HEK293T (cell line): ENCODE measurements at places on chromosomes 5 and 9.

- no peak for DNase-seq
Observed at GRCh38 chr5:33102551-33102950, 338.2 kb upstream of the TARS1 start.

DNA sequence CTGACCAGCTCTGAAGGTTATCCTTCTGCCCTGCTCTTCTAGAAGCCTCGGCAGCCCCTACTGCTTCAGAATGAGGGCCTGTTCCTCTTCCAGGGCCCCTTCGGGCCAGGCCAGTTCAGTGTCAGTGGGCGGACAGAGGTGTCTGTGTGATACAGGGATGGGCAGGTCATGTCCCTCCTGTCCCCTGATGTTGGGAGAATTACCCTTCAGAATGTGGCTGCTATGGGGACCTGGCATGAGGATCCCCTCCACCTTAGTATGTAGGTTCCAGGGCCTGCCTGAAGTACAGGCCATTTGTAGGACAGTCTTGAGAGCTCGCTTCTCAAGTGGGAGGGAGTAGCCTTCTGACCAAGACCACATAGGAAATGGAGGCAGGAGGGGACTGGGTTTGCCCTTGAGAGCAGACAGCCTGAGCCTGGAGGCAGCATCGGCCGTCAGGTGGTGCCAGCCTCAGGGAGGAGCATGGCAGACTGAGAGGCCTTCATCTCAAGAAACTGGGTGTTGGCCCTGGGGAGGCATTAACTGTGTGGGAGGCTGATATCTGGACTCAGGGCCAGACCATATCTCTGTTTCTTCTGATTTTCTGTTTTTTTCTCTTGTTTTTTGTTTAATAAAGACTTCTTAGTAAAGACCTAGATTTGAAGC lies 32.0 kb downstream of the ANGPTL2 start:
- no peak for DNase-seq

GRCh38 chr5:143870871-143871632 lies 59.1 kb downstream of the HMHB1 start:
- DNase-seq, result no peak

DNA sequence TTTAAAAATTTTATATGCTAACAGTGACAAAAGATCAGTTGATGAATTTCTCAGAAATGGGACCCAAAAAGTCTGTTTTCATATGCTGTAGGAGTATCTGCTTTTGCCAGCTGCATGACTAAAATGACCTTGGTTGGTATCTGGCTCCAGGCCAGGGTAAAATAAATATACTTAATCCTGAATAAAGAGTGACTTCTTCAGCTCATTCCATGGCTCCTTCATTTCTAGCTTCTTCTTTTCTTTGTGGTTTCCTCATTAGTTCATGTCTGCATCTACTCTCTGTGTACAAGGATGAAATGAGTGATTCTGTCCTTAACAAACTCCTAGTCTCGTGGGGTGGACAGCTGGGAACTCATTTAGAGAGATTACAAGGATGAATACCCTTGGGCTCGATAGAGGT lies 36.0 kb downstream of the RCL1 start:
- no peak for DNase-seq

GRCh38 chr5:149638136-149638535 lies 56.8 kb downstream of the ARHGEF37 start:
- DNase-seq, result no peak

DNA sequence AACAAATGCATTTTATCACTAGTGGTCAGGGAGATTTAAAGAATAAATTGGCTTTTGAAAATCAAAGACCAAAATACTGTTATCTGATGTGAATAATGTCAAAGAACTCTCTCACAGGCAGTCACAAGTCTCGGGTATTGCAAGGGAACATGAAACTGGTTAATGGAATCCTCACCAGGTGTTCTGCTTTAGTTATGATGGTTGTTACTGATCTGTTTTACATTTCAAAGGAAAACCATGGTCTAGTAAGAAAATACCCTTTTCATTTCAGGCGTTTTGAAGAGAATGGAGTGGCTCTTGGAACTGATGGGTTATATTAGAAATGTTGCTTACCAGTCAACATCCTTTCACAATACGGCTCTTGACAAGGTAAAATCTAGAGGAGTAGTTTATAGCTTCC lies 43.4 kb downstream of the HACD4 start:
- no peak for DNase-seq

GRCh38 chr9:131060900-131061630 lies 35.3 kb upstream of the AIF1L start:
- no peak for DNase-seq

DNA sequence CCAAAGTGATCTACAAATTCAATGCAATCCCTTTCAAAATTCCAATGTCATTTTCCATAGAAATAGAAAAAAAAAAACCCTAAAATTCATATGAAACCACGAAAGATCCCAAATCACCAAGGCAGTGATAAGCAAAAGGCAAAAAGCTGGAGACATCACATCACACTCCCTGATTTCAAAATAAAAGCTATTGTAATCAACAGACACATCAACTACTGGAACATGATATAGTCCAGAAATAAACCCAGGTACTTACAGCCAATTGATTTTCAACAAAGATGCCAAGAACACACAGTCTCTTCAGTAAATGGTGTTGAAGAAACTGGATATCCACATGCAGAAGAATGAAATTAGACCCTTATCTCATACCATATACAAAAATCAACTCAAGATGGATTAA lies 224.0 kb downstream of the WDR70 start:
- DNase-seq, result no peak

- DNase-seq, result peak; percentile 58
Observed at GRCh38 chr9:92501671-92502393, 19.5 kb upstream of the ASPN start.

- no peak for DNase-seq
Observed at GRCh38 chr5:132253008-132253441, 4.5 kb upstream of the PDLIM4 start.

GRCh38 chr5:126693806-126694205 lies 83.1 kb upstream of the LMNB1 start:
- no peak for DNase-seq

GRCh38 chr9:111056538-111056937 lies 18.3 kb upstream of the LPAR1 start:
- DNase-seq, result no peak

GRCh38 chr9:123997665-123998277 lies 13.8 kb upstream of the LHX2 start:
- DNase-seq, result no peak

DNA sequence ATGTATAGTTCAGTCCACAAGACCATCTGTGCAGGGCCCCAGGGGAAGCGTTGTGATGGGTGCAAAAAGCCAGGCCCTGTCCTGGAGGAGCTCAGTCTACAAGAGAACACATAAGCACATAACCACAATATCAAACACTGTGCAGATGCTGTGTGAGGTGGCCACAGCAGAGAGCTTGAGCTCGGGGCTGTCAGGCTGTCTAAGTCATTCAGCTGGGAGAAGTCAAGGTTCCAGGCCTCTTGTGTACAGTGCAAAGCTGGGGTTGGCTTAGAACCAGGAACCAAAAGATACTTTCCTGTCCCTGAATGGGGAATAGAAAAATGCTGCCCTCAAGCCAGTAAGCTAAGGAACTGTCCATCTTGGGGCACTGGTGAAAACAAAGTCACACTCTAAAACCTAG lies 75.0 kb downstream of the PRDM6 start:
- no peak for DNase-seq

GRCh38 chr9:96553070-96553469 lies 66.6 kb downstream of the CDC14B start:
- no peak for DNase-seq

GRCh38 chr5:100448111-100448528 lies 87.1 kb upstream of the FAM174A start:
- no peak for DNase-seq

- DNase-seq, result no peak
Observed at GRCh38 chr5:144202072-144202471, 31.4 kb downstream of the KCTD16 start.

- DNase-seq, result no peak
Observed at GRCh38 chr5:99076723-99077640, 148.2 kb upstream of the CHD1 start.

- no peak for DNase-seq
Observed at GRCh38 chr9:16312116-16312515, 558.4 kb downstream of the BNC2 start.

DNA sequence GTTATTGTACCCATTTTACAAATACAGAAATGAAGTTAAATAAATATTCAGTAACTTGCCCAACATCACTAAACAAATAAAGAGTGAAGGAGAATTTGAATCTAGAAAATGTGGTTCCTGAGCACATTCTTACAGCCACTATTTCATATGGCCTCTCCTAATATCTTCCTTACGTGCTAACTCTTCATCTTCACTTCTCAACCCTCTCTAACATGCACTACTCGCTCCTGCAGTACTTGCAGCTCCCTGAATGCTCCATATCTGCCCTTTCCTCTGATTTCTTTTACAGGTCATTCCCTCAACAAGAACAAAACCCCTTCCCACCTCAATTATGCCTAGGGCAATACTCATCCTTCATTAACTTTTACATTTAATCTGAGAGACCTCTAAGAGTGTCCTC lies 711.5 kb downstream of the CETN3 start:
- no peak for DNase-seq

DNA sequence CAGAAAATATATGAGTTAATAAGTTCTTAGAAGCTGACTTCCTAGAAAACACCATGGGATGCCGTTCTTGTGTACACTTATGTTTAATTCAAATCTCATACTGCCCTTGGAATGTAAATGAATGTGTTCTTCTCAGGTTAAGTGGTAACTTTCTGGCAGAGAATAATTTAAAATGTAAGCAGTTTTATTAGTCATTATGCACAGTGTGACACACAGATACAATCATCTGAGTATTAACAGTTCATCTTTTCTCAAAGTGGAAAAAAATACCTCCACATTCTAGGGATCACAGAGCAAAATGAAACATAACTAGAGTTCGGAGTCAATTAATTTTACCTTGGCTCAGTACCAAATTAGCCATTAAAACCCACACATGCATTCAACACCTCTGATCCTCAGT lies 508.1 kb downstream of the CDH9 start:
- DNase-seq, result no peak

DNA sequence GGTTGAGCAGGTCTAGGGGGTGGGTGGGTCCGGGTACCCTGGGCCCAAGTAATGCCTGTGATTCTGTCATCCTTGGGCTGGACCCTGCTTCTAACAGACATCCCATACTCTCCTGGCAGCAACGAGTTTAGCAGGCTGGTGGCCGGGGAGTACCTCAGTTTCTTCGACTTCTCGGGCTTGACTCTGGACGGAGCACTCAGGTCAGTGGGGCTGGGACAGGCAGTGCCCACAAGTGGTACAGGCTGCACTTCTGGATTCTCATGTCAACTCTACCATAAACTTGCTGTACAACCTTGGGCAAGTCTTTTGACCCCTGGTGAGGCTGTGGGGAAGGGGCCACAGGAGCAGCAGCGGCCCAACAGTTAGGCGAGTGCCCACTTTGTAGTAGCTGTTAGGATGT lies 21.8 kb downstream of the PSD2 start:
- DNase-seq, result no peak

DNA sequence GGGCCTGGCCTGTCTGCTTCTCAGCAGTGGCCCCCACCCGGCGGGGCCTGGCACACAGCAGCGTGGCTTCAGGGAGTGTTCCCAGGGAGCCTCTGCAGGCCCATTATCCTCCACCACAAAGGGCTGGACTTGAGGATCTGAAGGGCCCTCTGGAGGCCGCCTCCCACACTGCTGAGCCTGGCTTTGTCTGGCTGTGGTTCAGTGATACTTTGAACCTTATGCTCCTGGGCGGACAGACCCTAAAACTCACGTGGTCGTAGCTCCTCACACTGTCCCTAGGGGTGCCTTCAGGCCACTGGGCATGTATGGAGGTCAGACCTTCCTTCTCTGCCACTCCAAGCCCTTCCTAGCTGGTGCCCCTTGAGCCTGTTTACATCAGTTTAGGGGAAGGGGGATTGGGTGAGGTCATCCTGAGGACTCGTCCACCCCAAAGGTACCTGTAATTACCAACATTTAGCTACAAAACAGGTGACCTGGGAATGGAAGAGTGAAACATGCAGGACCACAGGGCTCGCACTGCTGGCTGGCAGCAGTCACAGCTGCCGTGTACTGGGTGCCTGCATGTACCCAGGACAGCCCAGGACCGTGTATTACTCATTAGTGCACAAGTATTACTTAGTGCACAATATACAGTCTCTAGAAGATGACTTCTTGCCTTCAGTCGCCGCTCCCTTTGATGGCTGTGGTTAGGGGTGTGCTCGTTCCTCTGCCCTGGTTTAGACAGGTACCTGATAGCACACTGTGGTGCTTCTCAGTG lies 8.5 kb downstream of the GRHPR start:
- DNase-seq, result no peak

GRCh38 chr5:55823151-55823796 lies 27.9 kb upstream of the IL31RA start:
- no peak for DNase-seq

GRCh38 chr5:1320436-1321344 lies 24.2 kb downstream of the CLPTM1L start:
- no peak for DNase-seq

DNA sequence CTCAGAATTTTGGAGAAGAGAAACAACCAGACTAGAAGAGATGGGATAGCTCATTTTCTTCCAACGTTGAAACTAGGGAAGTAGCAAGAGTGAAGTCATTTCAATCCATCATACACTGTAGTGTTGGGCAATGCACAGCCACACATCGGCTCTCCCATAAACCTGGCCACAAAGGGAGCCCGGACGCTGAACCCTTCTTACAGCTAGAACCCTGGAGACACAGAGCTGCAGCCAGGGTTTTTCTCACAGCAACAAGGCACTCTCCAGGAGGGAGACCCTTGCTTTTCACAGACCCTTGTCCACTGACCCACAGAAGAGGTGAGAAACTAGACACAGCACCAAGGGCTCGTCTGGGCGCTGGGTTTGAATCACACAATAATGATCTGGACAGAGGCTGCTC lies 101.4 kb upstream of the FSTL4 start:
- DNase-seq, result no peak

DNA sequence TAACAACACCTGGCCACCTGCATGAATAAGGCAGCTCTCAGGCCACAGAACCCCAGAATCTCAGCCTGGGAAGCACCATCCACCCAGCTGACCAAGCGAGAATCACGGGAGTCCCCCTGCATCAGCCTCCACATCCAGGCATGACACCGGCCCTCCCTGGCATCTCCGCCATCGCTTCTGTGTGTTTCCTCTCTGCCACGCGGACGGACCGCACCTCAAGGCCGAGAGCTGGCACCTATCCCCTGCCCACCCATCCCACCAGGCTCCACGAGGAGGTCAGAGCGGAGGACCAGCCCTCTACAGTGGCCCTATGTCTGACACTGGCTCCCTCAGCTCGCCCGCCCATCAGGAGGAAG lies 134.7 kb downstream of the COL23A1 start:
- DNase-seq, result no peak

DNA sequence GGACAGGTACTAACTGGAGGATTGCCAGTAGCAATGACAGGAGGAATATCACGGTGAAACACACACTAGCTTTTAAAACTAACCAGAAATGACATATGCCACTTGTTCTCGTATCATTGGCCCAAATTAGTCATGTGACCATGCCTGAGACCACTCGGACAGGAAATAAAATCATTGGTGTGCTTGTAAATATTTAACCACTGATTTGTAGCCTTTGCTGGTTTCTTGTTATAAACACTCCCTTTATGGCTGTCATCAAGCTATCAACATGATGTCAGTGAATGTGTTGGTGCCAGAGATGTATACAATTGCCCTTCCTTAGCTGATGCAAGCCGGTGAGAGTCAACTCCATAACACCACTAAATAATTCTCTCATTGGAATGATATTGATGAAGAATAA lies 123.7 kb upstream of the ANKH start:
- DNase-seq, result no peak
